SW480 (cell line): ENCODE measurements at places on chromosomes 7 and 10.

- DNase-seq: no peak
These were observed 64.5 kb upstream of the PLA2G12B start for GRCh38 chr10:73019100-73019499.

GRCh38 chr10:84525120-84525806 lies 196.9 kb downstream of the CCSER2 start:
- DNase-seq: no peak

- no peak for DNase-seq
These were observed 202.7 kb downstream of the PARD3 start for GRCh38 chr10:34612446-34612845.

- peak; percentile 49 for DNase-seq
These were observed 25.4 kb upstream of the PRXL2A start for GRCh38 chr10:80382989-80383388.

DNA sequence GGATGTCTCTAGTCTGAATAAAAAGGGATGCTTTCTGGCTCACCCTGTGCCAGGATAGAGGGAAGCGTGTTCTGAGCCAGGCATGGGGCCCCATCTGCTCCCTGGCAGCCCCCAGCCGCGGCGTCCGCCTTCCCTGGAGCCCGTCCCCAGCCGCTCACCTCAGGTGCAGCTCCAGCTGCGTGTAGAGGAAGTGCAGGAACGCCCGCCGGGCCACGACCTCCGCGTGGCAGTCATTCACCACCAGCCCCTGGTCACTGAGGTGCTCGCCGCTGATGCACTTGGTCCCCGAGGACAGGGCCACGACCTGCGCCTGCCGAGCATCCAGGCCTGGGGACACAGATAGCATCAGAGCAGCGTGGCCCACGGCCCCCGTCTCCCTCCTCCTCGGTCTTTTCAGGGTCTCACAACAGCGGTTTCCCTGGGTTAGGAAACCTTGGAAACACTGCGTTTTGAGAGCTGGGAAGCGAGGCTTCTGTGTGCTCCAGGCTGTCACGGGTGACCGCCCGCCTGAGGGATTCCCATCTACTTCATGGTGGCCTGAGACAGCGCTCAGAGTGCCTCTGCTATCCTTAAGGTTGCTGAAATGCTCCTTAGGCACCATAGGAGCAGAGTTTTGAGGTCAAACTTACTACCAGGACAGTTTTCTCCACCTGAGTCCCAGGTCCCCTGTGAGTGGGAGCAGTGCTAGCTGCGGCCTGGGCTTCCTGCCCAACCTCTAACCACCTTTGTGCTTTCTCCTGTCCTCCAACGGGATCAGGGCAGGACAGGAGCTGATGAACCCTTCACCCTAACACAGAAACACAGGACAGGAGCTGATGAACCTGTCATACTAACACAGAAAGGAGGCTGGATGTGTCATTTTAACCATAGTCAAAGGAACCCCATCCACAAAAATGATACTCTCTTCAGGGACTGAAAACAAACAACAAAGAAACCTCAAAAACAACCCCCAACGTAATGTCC lies 186.1 kb downstream of the WDR37 start:
- no peak for DNase-seq

GRCh38 chr10:30553626-30554439 lies 75.7 kb downstream of the LYZL2 start:
- DNase-seq: no peak

- DNase-seq: no peak
These were observed 18.3 kb downstream of the CHST3 start for GRCh38 chr10:71982269-71983178.

GRCh38 chr7:39413636-39414223 lies 152.5 kb upstream of the YAE1 start:
- DNase-seq: no peak

GRCh38 chr7:142469696-142470543 lies 212.1 kb upstream of the PRSS58 start:
- DNase-seq: no peak

DNA sequence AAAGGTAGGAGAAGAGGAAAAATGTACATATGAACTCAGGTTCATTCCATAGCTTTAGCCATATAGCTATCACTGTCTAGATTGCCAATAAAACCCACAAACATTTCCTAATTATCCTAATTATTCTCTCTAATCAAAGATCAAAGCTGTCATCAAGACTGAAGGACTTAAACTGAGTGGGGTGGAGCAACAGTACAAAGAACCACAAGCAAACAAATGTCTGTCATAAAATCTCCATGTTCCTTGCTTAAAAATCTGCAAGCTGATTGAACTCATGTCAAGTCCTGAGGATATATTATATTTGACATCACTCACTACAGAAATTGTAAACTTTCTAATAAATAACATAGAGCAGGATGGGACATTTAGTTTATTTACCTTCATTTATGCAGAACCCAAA lies 315.9 kb downstream of the SNX13 start:
- DNase-seq: peak; percentile 79

DNA sequence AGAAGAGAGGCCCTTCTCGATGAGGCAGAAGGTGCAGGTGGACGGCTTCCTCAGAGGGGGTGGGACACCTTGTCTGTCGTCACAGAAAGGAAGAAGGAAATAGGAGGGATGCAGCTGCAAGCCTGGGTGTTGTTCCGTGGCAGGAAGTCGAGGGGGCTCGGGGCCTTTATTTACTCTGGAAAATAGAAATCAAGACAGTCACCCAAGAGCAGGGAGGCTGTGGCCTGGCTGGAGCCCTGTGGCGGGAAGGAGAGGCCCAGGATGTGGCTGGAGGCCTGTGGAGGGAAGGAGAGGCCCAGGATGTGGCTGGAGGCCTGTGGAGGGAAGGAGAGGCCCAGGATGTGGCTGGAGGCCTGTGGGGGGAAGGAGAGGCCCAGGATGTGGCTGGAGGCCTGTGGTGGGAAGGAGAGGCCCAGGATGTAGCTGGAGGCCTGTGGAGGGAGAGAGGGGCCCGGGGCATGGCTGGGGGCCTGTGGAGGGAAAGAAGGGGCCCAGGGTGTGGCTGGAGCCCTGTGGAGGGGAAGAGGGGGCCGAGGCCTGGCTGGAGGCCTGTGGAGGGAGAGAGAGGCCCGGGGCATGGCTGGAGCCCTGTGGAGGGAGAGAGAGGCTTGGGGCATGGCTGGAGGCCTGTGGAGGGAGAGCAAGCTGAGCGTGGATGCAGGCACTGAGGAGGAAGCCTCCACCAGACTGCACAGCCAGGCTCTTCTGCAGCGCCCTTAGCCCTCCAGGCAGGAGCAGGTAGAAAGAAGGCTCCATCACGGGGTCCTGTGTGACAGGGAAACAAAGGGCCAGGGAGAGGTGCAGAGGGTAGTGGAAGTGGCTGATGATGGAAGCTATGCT lies 97.3 kb upstream of the SFMBT2 start:
- no peak for DNase-seq

DNA sequence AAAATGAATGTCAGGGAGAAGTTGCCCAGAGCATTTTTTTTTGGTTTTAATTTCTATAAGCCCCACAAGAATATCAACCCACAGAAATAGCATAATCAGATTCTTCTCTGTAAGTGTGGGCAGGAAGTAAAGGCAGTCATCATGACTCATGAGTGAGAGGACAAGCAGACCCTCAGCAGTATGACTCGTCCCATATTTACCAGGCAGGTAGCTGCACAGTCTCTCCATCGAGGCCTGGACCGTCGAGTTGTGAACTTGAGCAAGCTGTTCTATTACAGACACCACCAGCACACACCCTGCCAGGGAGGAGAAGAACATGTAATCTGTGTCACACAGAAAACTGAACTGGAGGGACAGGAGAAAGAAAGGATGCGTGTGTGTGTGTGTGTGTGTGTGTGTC lies 37.8 kb downstream of the AOAH start:
- DNase-seq: peak; percentile 43
